ENCODE measurements at places on chromosomes 1 and 21. TPM values are rescaled to one million over a fixed set of nuclear protein-coding genes. Genes with fewer than 3 reads are reported as not detected.

Gene YY1AP1
- polyA plus RNA-seq = 25.7 TPM

Gene FAM163A
- polyA plus RNA-seq = not detected

Gene SPRR1A
- not detected for polyA plus RNA-seq

Gene PLA2G2F
- not detected for polyA plus RNA-seq

Gene SH2D2A
- polyA plus RNA-seq = 1.1 TPM

Gene NID1
- 15.4 TPM for polyA plus RNA-seq

Gene NGF
- 1.7 TPM for polyA plus RNA-seq

Gene C1orf56
- 2.3 TPM for polyA plus RNA-seq

Gene S100B
- 5.2 TPM for polyA plus RNA-seq

Gene SPRR5
- polyA plus RNA-seq = not detected

Gene PHACTR4
- polyA plus RNA-seq = 18.7 TPM

Gene IGSF8
- polyA plus RNA-seq = 25.8 TPM

Gene MCOLN2
- 4.2 TPM for polyA plus RNA-seq

Gene MX2
- 33.4 TPM for polyA plus RNA-seq

Gene DEDD
- 19.4 TPM for polyA plus RNA-seq

Gene OPTC
- not detected for polyA plus RNA-seq

Gene CCDC17
- 10.1 TPM for polyA plus RNA-seq

Gene BRDT
- polyA plus RNA-seq = not detected

Gene TRABD2B
- 0.37 TPM for polyA plus RNA-seq

Gene TNNT2
- 4.0 TPM for polyA plus RNA-seq

Gene UBE2U
- not detected for polyA plus RNA-seq

Gene STK40
- polyA plus RNA-seq = 71.3 TPM

Gene SELL
- 3.6 TPM for polyA plus RNA-seq

Gene RWDD3
- polyA plus RNA-seq = 8.2 TPM

Gene HSF2BP
- polyA plus RNA-seq = 0.46 TPM

Gene PRR9
- polyA plus RNA-seq = 0.22 TPM

Gene LRRC39
- polyA plus RNA-seq = 0.45 TPM

Gene ICOSLG
- polyA plus RNA-seq = 2.9 TPM

Gene PAPPA2
- polyA plus RNA-seq = 0.18 TPM

Gene OR2L2
- not detected for polyA plus RNA-seq

Gene TMEM81
- polyA plus RNA-seq = 2.5 TPM

Gene CYP4Z1
- 1.1 TPM for polyA plus RNA-seq

Gene CIART
- 8.0 TPM for polyA plus RNA-seq

Gene ELAVL4
- 0.04 TPM for polyA plus RNA-seq

Gene DNASE2B
- 0.29 TPM for polyA plus RNA-seq
